ENCODE measurements at places on chromosomes 5 and 9. TPM values are rescaled to one million over a fixed set of nuclear protein-coding genes. Genes with fewer than 3 reads are reported as not detected.

The MGAT1 gene
- total RNA-seq: 122 TPM

The TRAF2 gene
- 15.5 TPM for total RNA-seq

The PCDHGA8 gene
- 4.2 TPM for total RNA-seq

The IFNA13 gene
- not detected for total RNA-seq

The PDE6A gene
- total RNA-seq: 0.05 TPM

The NDUFS6 gene
- 82.9 TPM for total RNA-seq

The LHX3 gene
- total RNA-seq: not detected

The ECSCR gene
- total RNA-seq: 30.8 TPM

The ARID3C gene
- not detected for total RNA-seq

The LCN6 gene
- total RNA-seq: 21.0 TPM

The NR2F1-AS1 gene
- 6.0 TPM for total RNA-seq

The PCA3 gene
- not detected for total RNA-seq

The RASEF gene
- total RNA-seq: 0.31 TPM

The PCDHGB7 gene
- total RNA-seq: 19.3 TPM

The LCN9 gene
- not detected for total RNA-seq

The CLIC3 gene
- total RNA-seq: 5.4 TPM

- ATAC-seq: no peak
Observed at GRCh38 chr9:127209948-127210640, 54.5 kb upstream of the GARNL3 start.

GRCh38 chr9:129285382-129285781, 107.3 kb upstream of the IER5L start:
- no peak for ATAC-seq

DNA sequence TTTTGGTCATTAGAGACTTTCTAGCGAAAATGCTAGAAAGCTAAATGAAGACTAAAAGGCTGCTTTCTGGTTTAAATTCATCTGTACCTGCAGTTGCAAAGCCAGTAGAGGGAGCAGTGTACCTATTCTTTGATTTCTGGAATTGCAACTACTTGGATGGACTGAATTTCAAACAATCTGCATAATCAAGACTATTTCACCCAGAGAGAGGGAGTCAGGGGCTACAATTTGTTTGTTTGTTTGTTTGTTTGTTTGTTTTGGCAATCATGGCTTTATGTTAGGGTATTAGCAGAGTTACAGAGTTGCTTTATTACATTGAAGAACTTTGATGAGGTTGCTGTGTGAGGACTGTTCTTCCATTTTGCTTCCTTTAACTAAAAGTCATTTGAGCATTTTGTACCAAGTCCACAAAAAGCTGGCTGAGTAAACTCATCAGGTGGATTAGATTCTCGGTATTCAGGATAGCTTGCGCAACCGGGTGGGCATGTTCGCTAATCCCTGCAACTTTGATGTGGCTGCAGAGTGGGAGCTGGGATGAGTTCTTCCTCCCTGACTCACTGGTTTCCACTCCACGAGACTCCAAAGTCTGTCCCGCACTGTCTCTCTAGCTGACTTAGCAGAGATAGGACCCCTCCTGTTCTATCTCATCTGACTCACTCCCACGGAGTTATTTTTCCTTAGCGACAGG, 80.0 kb upstream of the TUT7 start:
- peak; percentile 86 for ATAC-seq

GRCh38 chr9:92328225-92328624, 2.5 kb downstream of the CENPP start:
- ATAC-seq: no peak

GRCh38 chr5:14545862-14546261, 35.7 kb upstream of the OTULINL start:
- peak; percentile 28 for ATAC-seq

- no peak for ATAC-seq
Observed at GRCh38 chr9:89743216-89743572, 138.4 kb downstream of the GADD45G start.

GRCh38 chr5:147836439-147836838, 5.0 kb upstream of the SPINK1 start:
- ATAC-seq: no peak

GRCh38 chr5:108700930-108701329, 46.8 kb upstream of the FER start:
- no peak for ATAC-seq

DNA sequence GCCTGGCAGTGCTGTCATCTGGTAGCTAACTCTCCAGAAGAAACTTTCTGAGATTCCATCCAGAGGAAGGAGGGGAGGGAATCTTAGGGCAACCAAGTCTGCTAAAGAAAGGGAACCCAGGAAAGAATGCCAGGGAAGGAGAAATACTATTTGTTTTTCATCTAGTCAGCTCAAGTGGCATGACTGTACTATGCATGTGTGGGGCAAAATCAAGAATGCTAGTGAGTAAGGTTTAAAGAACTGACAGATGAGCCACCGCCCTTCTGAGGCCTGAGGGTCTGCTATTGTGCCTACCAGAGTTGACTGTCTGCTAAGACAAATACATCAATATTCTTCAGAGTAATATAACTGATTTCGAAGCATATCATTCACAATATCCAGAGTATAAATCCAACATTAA, 204.2 kb downstream of the SLC12A2 start:
- no peak for ATAC-seq

- no peak for ATAC-seq
Observed at GRCh38 chr9:107665057-107665456, 175.5 kb upstream of the KLF4 start.

DNA sequence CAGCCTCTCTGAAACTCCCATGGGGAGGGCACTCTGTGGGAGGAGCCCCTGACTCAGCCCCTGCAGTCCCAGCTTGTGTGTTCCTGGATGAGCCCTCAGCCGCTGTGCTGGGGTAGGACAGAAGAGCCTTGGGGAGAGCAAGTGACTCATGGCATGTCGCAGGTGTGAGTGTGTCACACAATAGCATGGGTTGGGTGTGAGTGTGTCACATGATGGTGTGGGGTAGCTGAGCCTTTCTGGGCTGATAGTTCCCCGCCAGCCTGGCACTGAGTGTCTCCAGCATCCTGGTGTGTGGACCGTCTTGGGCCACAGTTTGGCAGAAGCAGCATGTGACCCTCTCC, 83.4 kb downstream of the PHF2 start:
- no peak for ATAC-seq

GRCh38 chr5:74311961-74312360, 328.6 kb downstream of the ENC1 start:
- peak; percentile 90 for ATAC-seq

DNA sequence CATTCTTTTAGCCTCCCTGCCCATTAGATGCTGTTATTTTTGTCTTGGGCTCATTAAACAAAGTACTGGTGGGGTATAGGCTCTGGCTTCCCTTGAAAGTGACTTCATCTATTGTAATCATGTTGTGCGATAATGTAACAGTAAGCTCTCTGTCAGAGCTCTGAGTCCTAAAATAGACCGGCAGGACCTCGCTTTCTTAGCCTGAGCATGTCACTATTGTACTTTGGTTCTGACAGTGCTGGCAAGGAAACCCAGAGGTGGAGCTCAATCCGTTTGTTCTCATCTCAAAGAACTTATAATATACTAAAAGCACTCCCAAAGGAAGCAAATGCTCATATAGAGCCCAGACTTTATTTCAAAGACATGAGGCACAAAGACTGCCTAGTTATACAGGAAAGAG, 339.1 kb upstream of the CCNH start:
- no peak for ATAC-seq

GRCh38 chr9:8750639-8751051, 951.1 kb upstream of the DMAC1 start:
- ATAC-seq: no peak

DNA sequence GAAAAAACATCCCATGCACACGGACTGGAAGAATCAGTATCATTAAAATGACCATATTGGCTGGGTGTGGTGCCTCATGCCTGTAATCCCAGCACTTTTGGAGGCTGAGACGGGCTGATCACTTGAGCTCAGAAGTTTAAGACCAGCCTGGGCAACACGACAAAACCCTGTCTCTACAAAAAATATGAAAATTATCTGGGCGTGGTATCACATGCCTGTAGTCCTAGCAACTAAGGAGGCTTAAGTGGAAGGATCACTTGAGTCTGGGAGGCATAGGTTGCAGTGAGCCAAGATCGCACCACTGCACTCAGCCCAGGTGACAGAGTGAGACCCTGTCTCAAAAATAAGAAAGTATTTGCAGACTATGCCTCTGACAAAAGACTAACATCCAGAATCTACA, 68.4 kb downstream of the TTC39B start:
- ATAC-seq: no peak

DNA sequence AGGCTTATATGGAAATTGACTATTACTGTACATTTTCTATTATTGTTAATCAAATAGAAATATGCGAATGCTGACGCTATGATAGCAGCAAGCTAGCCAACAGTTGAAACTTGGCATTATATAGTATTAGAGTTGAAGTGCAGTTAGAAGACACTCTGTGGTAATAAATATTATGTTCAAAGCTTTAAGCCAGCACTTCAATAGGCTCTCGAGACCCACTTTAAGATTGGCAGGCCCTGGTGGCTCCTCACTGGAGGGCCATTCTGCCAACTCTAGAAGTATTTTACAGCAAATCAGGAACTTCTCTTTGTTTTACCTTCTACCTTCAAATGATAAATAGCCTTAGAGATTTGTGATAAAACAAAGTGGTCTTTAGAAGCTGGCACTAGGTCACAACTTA, 2029.0 kb upstream of the WWC1 start:
- no peak for ATAC-seq

- ATAC-seq: no peak
Observed at GRCh38 chr9:33143241-33143661, 23.9 kb downstream of the B4GALT1 start.

GRCh38 chr5:17260549-17260948, 43.1 kb downstream of the BASP1 start:
- no peak for ATAC-seq

DNA sequence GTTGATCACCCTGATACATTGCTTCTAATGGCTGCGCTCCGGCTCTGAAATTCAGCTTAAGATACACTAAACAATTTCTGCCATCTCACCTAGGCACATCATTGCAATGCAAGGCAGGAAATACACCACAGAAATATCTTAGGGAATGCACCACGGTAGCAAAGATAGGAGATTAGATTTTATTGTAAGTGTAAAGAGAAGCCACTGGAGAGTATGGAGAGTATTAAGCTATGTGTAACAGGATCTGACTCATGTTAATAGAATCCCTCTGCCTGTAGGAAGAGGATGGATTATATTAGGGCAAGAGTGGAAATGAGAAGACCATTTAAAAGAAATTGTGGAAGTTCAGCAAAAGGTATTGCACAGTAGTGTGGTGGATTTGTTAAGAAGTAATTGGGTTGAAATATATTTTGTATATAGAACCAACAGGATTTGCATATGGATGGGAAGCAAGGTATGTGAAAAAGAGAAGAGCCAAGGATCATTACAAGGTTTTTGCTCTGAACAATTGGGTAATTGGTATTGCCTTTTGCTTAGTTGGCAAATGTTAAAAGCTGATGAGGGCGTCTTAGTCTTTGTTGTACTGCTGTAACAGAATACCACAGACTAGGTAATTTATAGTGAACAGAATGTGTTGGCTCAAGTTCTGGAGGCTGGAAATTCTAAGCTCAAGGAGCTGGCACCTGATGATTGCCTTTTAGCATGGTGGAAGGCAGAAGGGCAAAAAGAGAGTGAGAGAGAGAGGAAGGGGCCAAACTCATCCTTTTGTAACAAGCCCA, 636.1 kb downstream of the PSAT1 start:
- no peak for ATAC-seq

DNA sequence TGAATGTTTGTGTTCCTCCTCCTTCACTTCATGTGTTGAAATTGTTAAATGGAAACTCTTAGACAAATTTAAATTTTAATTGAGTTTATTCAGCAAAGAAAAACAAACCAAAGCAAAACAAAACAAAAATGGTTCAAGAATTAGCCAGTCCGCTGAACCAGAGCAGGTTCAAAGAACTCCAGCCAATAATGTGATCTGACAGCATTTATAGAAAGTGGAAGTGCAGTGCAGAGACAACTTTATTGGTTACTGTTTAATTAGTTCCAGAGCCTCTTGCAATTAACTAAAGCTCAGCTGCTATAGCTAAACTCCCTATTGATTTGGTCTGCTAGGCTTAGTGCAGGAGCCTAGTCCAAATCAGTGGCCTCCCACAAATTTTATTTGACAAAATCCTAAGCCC, 132.9 kb downstream of the RNF180 start:
- ATAC-seq: no peak

GRCh38 chr5:131396630-131397273, 132.9 kb downstream of the CDC42SE2 start:
- ATAC-seq: no peak

DNA sequence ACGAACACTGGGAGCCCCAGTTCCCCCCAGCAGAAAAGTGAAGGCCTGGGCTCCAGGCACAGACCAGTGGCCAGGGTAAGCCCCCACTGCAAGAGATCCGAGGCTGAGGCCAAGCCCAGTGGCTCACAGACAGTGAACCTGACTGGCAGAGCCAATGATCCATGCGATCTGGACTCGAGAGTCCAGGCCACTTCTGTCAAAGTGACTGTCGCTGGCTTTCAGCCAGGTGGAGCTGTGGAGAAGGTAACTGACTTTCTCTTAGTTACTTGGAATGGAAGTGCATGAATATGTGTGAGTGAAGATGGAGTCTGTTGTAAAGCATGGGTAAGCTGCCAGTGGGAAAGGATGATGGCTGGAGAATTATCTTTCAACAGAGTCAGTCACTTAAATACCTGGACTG, 99.7 kb downstream of the GOLPH3 start:
- no peak for ATAC-seq

DNA sequence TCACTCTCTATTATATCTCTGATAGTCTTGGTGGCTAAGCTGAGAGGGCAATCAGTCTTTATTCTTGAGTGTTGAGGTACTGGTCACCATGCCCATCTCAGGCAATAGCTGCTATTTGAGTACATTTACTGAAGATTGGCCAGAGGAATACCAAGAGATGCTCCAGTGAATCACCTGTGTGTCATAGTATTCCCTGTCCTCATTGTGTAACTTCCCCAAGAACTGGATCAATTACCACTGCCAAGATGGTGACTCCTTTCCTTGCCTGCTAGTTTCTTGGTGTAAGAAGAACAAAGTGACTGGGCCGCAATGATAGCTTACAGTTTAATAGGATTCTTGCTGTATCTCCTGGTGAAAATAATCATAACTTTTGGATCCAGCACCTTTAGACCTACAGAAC, 418.7 kb upstream of the KIF2A start:
- ATAC-seq: no peak

- ATAC-seq: no peak
Observed at GRCh38 chr5:16467363-16468219, 2.0 kb upstream of the ZNF622 start.

- no peak for ATAC-seq
Observed at GRCh38 chr5:35212122-35212982, 17.9 kb downstream of the PRLR start.

GRCh38 chr5:68711293-68712200, 382.3 kb upstream of the SLC30A5 start:
- ATAC-seq: no peak

- no peak for ATAC-seq
Observed at GRCh38 chr5:33267801-33268200, 173.0 kb upstream of the TARS1 start.

GRCh38 chr9:94586316-94586715, 7.3 kb downstream of the FBP2 start:
- no peak for ATAC-seq

Data from gastroesophageal sphincter (tissue), 4 donors.